HCEC 1CT (cell line): ENCODE measurements at places on chromosomes 13 and 19.

DNA sequence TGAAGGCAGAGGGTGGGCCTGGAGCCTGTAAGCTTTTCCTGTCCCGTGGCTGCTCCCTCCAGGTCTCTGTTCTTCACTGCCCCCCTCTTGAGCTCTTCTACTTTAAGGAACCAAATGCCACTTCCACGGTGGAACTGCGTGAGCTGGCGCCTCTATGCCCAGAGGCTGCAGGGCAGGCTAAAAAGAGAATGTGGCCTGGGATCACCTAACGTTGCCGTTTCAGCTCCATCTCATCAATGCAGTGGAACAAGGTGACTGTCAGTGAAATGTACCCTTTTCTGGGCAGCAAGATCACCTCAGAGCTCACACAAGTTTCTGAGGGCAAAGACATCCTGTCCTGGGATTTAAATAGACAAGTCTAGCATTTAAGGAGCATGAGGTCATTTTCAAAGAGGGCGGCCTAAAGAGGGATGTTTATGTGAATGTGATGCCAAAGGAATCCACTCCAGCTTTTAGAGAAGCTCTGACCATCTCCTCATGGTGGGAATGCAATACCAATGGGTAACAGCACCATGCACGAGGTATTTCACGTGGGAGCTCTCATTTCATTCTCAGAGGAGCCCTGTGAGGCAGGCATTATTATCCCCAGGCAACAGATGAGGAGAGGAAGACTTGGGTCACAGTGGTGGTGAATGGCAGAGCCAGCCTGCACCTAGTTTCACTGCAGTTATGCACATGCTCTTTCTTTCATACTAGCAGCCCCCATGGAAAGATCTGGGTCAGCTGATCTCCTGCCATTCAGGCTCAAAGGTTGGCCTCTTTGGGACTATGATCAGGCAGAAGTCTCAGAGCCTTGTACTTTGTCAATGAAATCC lies 39.3 kb downstream of the RGCC start:
- DNase-seq = peak; percentile 70

DNA sequence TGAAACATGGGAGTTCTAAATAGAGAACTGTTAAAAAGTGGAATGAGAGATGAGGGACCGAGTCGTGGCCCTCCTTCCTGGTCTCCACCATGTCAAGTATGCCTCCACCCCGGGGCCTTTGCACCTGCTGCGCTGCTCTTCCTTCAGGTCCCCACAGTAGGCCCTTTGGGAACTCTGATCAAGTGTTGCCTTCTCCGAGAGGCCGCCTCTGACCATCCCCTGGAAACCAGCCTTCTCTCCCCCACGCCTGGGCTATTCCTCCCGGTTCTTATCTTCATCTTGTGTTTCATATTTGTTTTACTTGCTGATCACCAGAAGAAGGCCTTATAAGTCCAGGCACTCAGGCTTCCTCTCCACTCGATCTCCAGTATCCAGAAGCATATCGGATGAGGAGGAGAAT lies 40.0 kb downstream of the IRS2 start:
- DNase-seq = no peak

DNA sequence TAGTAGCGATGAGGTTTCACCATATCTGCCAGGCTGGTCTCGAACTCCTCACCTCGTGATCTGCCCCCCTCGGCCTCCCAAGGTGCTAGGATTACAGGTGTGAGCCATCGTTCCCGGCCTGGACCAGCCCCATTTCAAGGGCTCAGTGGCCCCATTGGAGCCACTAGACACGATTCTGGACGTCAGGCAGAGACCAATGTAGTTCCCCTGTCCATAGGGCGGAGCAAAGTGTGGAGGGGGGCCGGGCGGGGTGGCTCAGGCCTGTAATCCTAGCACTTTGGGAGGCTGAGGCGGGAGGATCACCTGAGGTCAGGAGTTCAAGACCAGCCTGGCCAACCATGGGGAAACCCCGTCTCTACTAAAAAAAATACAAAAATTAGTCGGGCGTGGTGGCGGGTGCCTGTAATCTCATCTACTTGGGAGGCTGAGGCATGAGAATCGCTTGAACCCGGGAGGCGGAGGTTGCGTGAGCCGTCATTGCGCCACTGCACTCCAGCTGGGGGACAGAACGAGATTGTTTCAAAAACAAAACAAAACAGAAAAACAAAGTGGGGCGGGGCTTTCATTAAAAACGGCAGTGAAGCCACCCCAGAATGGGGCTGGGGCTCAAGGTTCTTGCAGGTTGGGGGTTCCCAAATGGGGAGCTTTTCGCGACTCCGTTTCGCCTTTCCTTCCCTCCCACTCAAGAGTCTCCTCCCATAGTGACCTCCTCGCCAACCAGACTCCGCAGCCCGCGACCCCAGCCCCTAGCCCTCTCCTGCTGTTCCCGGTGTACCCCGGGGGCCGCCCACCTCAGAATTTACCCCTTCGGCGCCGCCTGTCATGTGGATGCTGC lies 758 bp upstream of the TECR start:
- no peak for DNase-seq

GRCh38 chr19:45767410-45767880 lies 1.6 kb downstream of the SIX5 start:
- DNase-seq = peak; percentile 86

DNA sequence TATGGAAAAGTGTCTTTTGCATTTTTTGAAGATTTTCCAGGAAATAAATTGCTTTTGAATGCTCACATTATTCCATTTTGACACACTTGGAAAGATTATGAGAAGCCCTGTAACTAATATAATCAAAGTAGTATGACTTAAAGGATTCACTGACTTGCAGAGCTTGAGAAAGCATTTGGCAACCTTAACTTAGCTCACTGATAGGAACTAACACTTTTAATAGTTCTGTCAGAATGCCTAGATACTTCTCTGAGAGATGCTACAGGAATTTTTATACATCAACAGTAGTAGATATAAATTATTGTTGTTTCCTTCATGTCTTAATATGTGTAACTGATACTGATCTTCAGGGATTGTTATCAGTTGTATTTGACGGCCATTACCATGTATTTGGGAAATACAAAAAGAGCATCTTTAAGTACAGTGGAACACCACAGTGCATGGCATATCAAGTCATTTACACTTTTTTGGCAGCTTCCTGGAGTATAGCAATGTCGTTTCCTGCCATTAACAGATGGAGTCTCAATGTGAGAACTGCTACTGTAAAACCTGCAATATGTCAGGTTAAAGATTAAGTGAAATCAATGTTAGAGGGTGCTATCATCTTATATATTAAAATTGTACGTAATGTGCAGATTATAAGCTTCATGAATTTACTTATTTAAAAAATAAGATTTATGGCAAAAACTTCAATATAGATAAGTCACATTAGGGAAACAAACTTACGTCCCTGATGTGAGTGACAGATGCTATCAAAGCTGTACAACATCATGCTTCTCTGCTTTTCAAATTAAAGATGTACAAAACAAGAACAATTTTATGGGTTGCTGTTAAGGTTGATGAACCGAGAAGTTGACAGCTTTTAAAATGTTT lies 1159.8 kb upstream of the MIR17HG start:
- no peak for DNase-seq

DNA sequence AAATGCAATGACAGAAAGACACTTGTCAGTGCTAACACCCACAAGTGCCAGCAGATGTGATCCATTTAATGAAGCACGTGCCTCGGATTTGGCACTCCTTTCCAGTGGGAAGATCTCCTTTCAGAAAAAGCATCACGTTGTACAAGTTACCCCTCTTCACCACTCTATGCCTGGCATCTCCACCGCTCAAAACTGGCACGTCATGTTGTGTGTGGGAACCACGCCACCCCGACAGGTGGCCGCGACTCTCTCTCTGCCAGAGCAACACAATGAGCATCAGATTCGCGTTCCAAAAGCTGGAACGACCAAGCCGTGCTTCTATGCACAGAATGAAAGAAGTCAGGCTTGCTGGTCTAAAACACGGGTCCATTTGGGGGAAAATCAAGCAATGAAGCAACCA lies 24.3 kb downstream of the TMTC4 start:
- no peak for DNase-seq

DNA sequence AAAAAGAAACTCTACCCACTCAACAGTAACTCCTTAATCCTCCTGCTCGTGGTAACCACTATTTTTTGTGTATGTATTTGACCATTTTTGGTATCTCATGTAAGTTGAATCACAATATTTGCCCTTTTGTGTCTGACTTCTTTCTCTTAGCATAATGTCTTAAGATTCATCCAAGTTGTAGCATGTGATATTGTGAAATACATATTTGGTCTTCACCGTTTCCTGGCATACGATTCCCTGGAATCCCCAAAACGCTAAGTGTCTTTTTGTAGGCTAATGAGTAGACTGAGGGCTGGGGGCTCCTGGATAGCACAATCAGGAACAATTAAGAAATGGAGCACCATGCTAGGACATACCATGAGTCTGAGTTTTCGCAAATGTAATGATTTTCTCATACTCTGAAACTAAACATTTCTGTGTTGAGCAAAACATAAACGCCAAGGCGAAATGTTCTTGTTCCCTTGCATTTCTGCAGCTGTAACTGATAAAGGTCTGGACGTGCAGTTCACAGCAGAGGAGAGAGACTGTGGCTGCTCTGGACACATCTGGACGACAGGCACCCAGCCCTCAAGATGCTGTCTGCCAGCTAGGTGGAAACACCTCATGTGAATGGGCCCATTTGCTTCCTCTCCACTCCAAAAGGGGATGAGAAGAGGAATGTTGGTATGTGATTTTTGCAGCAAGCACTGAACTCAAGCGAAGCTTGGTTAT lies 38.4 kb downstream of the BRD4 start:
- peak; percentile 58 for DNase-seq

- DNase-seq = no peak
Measured at GRCh38 chr19:8681345-8682029, 17.1 kb downstream of the ACTL9 start.

DNA sequence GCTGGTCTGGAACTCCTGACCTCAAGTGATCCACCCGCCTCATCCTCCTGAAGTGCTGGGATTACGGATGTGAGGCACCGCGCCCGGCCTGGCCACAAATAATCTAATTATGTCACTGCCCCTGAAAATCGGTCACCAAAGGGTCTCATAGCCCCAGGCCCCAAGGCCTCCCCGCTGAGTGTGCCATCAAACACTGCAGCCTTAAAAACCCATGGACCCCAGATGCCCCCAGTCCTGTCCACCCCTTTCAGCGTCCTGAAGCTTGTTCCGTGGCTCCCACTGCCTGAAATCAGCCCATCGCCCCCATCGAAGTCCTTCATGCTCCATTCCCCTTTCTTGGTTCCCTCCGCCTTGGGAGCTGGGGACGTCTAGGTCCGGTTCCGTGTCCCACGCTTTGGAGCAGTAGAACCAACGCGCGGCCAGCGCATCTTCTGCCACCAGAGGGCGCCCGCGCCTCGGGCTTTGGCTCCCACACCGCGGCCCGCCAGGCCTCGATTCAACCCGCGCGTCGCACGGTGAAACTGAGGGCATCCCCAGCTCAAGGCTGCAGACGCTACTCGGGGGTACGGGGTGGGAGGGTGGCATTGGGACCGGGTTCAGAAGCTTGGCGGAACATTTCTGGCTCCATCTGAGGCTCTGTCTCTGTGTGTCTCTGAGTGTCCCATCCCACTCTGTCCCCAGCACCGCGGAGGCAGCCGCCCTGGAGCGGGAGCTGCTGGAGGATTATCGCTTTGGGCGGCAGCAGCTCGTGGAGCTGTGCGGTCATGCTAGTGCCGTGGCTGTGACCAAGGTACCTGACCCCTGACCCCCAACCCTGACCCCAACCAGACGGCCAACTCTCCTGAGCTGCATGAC lies 3.5 kb downstream of the YJEFN3 start:
- peak; percentile 37 for DNase-seq

GRCh38 chr13:110301606-110302553 lies 5.1 kb downstream of the COL4A1 start:
- DNase-seq = peak; percentile 94

GRCh38 chr19:19257137-19257536 lies 16.0 kb downstream of the TM6SF2 start:
- DNase-seq = no peak

GRCh38 chr19:29422486-29423085 lies 103.2 kb upstream of the VSTM2B start:
- no peak for DNase-seq

DNA sequence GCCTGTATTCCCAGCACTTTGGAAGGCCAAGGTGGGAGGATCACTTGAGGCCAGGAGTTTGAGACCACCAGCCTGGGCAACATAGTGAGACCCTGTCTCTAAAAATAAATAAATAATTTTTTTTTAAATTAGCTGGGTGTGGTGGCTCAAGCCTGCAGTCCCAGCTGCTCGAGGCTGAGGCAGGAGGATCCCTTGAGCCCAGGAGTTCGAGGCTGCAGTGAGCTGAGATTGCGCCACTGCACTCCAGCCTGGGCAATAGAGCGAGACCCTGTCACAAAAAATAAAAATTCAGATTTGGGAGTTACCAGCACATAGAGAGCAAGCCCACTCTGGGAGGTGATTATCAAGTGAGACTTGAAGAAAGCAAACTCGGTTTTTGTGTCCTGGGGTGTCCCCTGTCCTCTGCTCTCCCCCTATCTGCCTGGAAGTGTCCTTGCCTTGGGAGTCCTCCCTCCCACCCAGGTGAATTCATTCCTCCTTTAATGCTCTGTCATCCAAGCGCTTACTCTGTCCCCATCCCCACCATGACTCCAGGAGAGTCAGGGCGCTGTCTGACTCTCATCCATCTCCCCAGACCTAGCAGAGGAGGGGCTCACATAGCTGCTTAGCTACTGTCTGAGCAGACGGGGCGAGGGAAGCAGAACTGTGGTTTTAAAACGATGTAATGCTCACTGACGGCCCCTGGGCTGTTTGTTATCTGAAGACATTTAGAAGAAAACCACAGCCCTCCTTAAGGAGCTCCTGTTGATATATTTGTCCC lies 146.8 kb downstream of the STK24 start:
- no peak for DNase-seq

DNA sequence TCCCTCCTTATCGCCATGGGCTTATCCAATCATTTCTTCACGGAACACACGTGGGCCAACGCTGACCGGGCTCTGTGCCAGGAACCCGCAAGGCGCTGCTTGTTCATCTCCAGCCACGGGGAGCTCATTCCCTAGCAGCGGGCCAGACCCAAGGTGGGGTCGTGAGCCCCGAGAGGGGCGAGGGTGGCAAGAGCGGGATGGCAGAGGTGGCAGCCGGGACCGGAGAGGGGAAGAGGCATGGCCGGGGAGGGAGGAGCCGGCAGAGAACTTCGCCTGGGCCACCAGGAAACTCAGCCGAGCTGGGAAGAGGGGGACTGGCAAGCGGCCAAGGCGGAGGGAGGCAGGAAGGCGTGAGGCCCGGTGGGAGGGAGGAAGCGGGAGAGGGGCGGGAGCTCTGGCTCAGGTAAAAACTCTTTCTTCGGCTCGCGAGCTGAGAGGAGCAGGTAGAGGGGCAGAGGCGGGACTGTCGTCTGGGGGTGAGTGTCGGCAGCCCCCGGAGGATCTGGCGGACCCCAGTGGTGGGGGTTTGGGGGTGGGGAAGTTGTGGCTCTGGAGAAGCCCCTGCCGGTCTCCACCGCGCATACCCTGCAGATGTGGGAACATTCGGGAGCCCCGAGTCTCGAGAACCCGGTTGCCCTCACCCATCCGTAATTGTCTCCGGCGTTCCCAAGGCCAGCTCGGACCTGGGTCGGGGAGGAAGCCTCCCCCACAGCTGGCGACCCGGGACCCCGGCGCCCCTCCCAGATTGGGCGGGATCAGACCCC lies at the start of gene B3GNT3:
B3GNT3 (plus strand) TSS at position 408 of the 764 bp plus-strand sequence. CDS start 12,670 bp downstream, outside the sequence.
- no peak for DNase-seq

GRCh38 chr13:45538382-45538781 lies 73.6 kb downstream of the COG3 start:
- no peak for DNase-seq
